ENCODE measurements at places on chromosomes 13 and 19.

GRCh38 chr13:114143806-114144605, 11.6 kb upstream of the RASA3 start:
- DNase-seq: peak; percentile 59
- H3K27ac ChIP-seq: no peak overlapping the region
- no peaks in the 10 kb centered on the region for H3K36me3 ChIP-seq
- H3K27me3 ChIP-seq: no peaks in the 10 kb centered on the region
- no peak overlapping the region for H3K4me3 ChIP-seq
- peaks cover 4% of the 10 kb centered on the region for H3K4me1 ChIP-seq

DNA sequence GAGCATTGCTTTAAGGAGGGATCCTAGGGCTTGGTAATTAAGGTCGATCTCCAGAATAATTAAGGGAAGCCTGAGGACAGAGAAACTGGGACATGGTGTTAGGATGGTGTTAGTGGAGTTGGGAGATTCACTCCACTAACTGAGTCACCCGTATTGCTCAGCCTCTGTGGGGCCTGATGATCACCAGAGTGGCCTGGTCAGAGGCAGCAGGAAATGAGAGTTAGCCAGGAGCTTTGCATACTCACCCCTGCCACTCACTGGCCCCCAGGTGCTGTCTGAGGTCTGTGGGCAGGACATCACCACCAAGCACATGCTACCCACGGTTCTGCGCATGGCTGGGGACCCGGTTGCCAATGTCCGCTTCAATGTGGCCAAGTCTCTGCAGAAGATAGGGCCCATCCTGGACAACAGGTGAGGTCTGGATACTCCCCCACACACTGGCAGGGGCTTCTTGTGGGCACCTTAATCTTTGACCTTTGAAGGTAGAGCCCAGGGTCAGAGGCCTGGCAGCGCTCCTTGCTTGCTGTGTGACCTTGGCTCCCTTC, 32.1 kb downstream of the PPP2R1A start:
- DNase-seq: no peak
- no peak overlapping the region for H3K4me3 ChIP-seq
- H3K4me1 ChIP-seq: no peaks in the 10 kb centered on the region
- no peaks in the 10 kb centered on the region for H3K27me3 ChIP-seq
- no peak overlapping the region for H3K27ac ChIP-seq
- peaks cover 92% of the 10 kb centered on the region for H3K36me3 ChIP-seq

DNA sequence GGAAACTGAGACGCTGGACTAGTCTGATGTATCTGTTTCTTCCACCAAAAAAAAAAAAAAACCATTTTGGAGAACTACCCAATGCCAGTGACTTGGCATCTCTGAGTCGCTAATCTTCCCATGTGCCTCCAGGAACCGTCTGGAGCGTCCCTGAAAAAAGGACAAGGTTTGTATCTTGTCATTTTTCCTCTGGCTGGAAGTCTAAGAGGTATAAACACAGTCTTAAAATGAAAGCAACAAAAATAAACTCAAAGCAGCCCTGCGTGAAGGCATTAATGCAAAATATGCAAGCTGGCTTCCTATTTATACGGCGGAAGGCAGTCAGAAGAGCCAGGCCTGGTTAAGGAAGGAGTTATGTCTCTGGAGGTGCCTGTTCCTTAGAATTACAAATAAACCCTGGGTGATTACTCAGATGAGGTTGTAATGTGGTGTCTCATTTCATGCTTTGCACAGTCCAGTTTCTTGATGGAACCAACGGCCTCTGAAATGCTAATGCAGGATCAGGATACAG, 20.3 kb downstream of the ACTN4 start:
- H3K4me3 ChIP-seq: peak overlapping the region; percentile 19
- H3K27me3 ChIP-seq: no peaks in the 10 kb centered on the region
- peak overlapping the region; percentile 79 for H3K27ac ChIP-seq
- H3K36me3 ChIP-seq: peaks cover 18% of the 10 kb centered on the region
- DNase-seq: peak; percentile 68

DNA sequence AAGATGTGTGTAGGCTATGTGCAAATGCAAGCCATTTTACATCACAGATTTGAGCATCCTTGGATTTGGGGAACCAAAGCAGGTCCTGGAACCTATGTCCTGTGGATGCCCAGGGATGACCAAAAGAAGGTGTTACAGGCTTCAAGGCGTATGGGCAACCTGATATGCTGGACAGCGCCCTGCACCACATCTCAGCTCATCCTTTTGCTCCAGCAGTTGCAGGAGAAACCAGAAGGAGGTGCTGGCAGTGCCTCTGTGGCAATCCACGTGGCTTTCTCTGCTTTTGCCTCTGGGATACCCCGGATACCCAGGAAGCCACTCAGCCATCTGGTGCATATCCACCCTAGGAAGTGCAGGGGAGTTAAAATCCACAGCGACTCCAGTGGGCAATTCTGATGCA, 110.3 kb upstream of the VSTM2B start:
- no peak overlapping the region for H3K27ac ChIP-seq
- no peaks in the 10 kb centered on the region for H3K36me3 ChIP-seq
- no peak for DNase-seq
- no peak overlapping the region for H3K4me3 ChIP-seq
- H3K27me3 ChIP-seq: no peaks in the 10 kb centered on the region
- H3K4me1 ChIP-seq: no peaks in the 10 kb centered on the region

DNA sequence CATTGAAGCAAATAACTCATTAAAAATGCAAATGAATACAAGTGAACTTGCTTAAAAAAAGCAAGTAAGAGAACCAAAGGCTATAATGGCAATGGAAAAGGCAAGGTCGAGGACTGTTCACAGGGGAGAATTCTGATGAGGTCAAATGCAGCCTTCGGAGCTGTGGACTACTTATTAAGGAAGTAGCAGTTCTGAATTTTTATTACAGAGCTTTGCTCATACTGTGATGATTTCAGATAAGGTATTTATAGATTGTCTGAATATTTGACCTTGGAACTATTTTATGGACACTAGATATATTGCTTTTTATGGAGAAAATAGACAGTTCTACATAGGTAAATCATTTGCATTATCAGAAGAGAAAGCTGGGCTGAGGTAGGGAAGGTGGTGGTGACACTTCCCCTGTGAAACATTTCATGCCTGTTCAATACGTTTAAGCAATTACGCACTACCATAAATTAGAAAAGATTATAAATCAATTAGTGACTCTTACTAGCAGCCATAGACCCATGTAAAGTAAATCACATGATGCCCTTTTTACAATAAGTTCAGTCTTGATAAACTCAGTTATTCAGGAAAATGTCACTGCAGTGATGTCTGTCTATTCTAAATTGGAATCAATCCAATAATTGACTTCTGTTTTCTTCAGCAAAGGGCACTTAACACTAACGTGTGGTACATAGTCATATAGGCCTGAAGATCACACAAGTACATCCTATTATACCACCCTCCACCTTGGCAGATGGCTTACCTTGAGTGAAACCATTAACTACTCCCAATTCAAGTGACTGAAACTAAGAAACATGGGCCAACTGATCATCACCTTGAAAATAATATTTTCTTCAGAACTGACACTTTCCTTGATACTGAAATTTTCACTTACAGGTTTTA, 260.0 kb downstream of the KLF12 start:
- no peaks in the 10 kb centered on the region for H3K36me3 ChIP-seq
- H3K4me1 ChIP-seq: no peaks in the 10 kb centered on the region
- no peak overlapping the region for H3K4me3 ChIP-seq

GRCh38 chr13:91368676-91369440, 21.4 kb downstream of the MIR17HG start:
- H3K4me3 ChIP-seq: no peak overlapping the region
- H3K4me1 ChIP-seq: no peaks in the 10 kb centered on the region
- H3K36me3 ChIP-seq: no peaks in the 10 kb centered on the region

DNA sequence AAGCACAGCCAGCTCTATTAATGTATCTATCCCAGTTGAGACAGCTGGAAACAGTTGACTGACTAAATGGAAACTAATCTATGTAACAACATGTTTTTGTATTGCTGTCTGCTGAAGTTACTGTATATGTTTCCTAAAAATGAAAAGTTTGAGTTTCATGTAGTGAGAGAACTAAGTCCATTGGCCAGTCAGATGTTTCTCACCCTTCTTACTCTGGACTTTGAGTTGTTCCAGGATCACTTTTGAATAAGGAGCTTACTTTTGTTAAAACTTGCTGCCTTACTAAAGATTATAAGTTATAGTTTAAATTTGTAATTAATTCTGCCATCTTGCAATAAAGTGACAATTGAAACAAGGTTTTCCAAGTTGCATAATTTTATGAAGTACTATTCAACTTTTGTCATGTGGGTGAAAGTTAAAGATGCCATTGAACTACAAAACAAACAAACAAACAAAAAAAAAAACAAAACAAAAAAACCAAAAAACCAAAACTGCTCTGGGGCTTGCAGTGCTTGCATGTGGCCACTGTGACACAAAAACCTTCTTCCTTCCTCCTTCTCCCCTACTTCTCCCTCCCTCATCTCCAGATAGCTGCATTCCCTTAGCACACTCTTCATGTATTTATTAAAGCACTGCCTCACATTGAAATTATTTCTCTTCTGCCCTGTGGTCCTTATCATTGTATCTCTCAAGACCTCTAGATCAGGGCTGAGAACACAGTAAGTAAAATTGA, 15.3 kb downstream of the WDFY2 start:
- H3K4me3 ChIP-seq: no peak overlapping the region
- H3K27ac ChIP-seq: no peak overlapping the region
- H3K36me3 ChIP-seq: no peaks in the 10 kb centered on the region

GRCh38 chr19:38143847-38144246, 80.2 kb downstream of the DPF1 start:
- H3K27me3 ChIP-seq: no peaks in the 10 kb centered on the region
- no peak overlapping the region for H3K27ac ChIP-seq
- H3K4me3 ChIP-seq: no peak overlapping the region
- no peak for DNase-seq
- H3K36me3 ChIP-seq: peaks cover 32% of the 10 kb centered on the region

GRCh38 chr13:99193152-99193551, 7.5 kb upstream of the UBAC2 start:
- H3K27me3 ChIP-seq: no peaks in the 10 kb centered on the region
- no peak for DNase-seq
- H3K4me1 ChIP-seq: peaks cover 3% of the 10 kb centered on the region
- H3K27ac ChIP-seq: no peak overlapping the region

GRCh38 chr19:49111218-49111998, 2.8 kb upstream of the LIN7B start:
- no peaks in the 10 kb centered on the region for H3K27me3 ChIP-seq
- H3K4me3 ChIP-seq: no peak overlapping the region
- H3K36me3 ChIP-seq: peaks cover 35% of the 10 kb centered on the region
- H3K4me1 ChIP-seq: no peaks in the 10 kb centered on the region
- no peak overlapping the region for H3K27ac ChIP-seq
- DNase-seq: no peak

DNA sequence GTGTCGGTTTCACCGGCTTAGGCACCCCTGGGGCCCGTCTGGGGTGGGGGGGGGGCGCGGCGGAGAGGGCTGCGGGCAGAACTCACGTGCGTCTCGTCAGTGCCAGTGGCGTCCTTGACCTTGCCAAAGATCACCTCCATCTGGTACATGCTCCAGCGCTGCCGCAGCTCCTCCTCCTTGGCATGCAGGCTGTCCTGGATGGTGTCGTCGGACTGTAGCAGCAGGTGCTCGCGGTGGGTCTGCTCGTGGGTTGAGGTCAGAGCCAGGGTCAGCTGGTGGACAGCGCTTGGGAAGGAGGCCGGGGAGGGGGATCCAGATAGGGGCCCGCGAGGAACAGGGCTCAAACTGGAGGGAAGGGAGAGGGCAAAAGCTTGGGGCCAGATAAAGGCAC, 4.7 kb upstream of the RGL3 start:
- DNase-seq: no peak
- no peak overlapping the region for H3K4me3 ChIP-seq
- no peaks in the 10 kb centered on the region for H3K4me1 ChIP-seq
- H3K27ac ChIP-seq: no peak overlapping the region
- no peaks in the 10 kb centered on the region for H3K36me3 ChIP-seq

GRCh38 chr13:29861694-29862110, 11.3 kb upstream of the UBL3 start:
- no peak overlapping the region for H3K27ac ChIP-seq
- DNase-seq: no peak
- H3K27me3 ChIP-seq: no peaks in the 10 kb centered on the region
- no peaks in the 10 kb centered on the region for H3K4me1 ChIP-seq
- no peaks in the 10 kb centered on the region for H3K36me3 ChIP-seq

DNA sequence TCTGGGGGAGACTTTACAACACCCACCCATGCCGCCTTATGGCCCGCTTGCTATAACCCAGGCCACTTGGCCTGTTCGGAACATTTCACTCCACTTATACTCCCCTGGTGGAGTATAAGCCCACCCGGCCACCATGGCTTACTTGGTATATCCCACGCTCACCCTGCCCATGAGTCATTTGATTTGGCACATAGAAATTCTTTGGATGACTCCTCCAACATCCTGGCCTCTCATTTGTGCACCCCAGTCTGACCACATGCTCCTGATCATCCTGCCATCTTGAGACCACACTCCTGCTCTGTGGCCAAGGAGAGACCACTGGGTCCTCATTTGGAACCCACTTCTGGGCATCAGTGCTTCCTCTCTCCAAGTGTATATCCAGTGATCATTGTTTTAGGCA, 5.2 kb downstream of the SPACA6 start:
- H3K27me3 ChIP-seq: peaks cover 16% of the 10 kb centered on the region
- H3K36me3 ChIP-seq: peaks cover 30% of the 10 kb centered on the region
- H3K27ac ChIP-seq: no peak overlapping the region
- DNase-seq: no peak
- no peak overlapping the region for H3K4me3 ChIP-seq
- peaks cover 10% of the 10 kb centered on the region for H3K4me1 ChIP-seq

- H3K4me3 ChIP-seq: no peak overlapping the region
- DNase-seq: no peak
- H3K4me1 ChIP-seq: no peaks in the 10 kb centered on the region
- H3K36me3 ChIP-seq: no peaks in the 10 kb centered on the region
- no peaks in the 10 kb centered on the region for H3K27me3 ChIP-seq
- no peak overlapping the region for H3K27ac ChIP-seq
These were observed 783.7 kb downstream of the PCDH9 start for GRCh38 chr13:66446413-66446812.

DNA sequence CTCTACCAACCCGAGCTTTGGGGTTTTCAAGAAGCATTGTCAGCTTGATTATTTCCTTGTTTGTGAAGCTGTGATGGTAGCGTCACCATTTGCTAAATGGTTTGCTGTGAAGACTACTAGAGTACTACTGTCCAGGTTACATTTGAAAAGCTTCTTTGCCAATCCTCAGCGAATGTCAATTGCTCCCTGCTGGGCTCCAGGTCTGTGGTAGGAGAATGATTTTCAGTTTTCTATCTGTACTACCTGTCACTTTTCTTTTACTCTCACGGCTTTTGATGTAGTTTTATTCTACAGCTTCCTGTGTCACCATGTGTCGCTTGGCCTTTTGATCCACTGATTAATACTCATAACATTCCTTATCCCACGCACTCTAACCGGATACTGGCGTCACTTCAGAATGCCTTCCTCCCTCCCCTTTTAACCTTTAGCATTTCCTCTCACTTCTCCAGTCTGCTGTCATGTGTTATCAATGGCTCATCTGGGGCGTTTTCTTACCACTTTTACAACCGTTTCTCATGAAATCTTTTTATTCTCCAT, 7.5 kb upstream of the GPR183 start:
- no peak overlapping the region for H3K4me3 ChIP-seq
- peaks cover 7% of the 10 kb centered on the region for H3K36me3 ChIP-seq
- H3K4me1 ChIP-seq: peaks cover 25% of the 10 kb centered on the region
- H3K27ac ChIP-seq: no peak overlapping the region
- DNase-seq: no peak

GRCh38 chr19:58586133-58586765, 13.1 kb upstream of the MZF1 start:
- peak; percentile 0 for DNase-seq
- no peaks in the 10 kb centered on the region for H3K4me1 ChIP-seq
- H3K36me3 ChIP-seq: peaks cover 31% of the 10 kb centered on the region

Measured in common myeloid progenitor, CD34-positive (primary cell).